AG09319 (cell line): ENCODE measurements at places on chromosomes 5 and 9.

GRCh38 chr5:178145965-178146820 lies 7.5 kb downstream of the NHP2 start:
- DNase-seq = no peak

DNA sequence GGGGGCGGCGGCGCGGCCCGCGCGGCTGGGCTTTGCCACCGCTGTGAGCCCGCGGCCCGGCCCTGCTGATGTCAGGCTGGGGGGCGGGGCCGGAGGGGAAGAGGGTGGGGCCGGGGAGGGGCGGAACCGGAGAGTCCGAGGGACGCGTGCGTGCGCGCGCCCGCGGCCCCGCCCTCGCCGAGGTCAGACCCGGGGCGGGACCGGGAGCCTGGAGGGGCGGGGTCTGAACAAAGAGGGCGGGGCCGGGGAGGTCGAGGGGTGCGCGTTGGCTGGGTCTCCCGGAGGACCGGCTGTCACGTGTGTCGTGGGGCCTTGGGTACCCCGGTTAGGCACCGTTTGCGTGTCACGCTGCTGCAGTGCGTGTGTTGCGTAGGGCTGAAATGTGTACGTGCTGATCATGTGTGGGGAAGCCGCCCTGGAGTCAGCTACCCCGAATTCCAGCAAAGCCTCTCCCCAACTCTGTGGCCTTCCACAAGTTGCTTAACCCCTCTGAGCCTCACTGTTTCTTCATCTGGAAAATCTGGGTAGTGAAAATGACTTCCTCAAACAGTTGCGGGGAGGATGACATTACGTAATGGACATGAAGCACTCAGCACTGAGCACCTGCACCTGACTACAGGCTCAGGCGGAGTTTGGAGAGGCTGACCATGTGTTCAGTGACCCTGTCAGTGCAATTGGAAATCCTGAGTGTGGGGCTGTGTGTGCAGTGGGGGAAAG lies at the start of gene RALGDS:
Gene RALGDS (minus strand): TSS at position 43 of the 717 bp plus-strand sequence. CDS start 86 bp downstream, outside the sequence.
- DNase-seq = peak; percentile 57

DNA sequence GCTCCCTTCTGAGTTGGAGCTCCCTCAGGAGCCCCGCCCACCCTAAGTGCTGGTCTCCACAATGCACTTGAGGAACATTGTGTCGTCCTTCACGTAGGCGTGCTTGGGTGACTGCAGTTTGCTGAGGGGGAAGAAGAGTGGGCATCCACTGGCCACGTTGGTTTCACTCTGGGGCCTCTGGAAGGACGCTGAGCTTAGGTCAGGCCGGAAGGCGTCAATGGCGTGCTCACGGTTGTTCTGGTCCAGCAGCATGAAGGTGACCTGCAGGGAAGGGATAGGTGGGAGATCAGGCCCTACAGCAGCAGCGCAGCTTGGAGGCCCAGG lies 21.7 kb downstream of the TRAF1 start:
- DNase-seq = no peak

DNA sequence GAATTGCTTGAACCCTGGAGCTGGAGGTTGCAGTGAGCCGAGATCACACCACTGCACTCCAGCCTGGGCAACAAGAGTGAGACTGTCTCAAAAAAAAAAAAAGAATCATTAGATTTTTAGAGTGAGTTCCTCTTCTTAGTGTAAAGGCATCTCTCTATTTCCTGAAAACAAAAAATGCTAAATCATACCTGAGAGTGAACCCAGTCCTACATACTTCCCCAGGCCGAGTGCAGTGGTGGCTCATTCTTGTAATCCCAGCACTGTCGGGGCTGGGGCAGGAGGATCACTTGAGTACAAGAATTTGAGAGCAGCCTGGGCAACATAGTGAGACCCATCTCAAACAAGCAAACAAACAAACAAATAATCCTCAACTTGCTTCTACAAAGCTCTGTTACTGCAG lies 38.2 kb upstream of the LPAR1 start:
- DNase-seq = no peak

- no peak for DNase-seq
These were observed 27.6 kb downstream of the TRIP13 start for GRCh38 chr5:920321-920720.

- DNase-seq = no peak
These were observed 388.0 kb upstream of the TUSC1 start for GRCh38 chr9:26066237-26066636.

GRCh38 chr9:28853477-28853876 lies 1280.2 kb upstream of the C9orf72 start:
- DNase-seq = no peak

- no peak for DNase-seq
These were observed 11.8 kb downstream of the CDKN2A start for GRCh38 chr9:21982391-21982790.

DNA sequence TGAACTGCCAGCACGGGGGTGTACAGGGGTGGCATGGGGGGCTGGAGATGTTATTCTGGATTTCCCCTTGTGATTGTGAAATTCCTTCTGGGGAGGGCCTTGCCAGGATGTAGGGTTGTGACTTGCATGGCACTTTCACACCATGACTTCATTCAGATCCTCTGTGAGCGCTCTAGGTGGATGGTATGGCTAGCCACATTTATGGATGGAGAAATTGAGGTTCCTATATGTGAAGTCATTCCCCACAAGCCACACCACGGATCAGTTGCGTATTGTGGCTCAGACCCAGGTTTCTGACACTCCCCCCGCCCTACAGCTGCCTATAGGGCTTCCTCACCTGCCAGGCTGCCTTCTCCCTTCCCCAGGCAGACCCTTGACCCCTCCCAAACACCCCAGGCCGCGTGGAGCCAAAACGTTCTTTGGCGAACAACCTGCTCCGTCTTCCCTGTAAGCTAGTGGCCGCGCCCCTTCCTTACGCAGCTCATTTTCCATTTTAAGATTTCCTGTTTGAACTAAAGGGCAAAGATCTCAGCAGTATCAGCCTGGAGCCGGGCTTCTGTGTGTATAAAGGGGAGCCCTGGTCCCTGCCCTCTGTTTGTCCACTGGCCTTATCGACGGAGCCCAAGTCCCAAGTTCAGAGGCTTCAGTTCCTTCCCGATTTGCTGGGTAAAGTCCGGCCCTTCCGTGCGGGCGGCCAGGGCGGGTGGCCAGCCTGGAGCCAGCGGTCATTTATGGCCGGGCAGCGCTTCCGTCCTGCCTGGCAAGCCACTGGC lies 97.8 kb upstream of the KLF4 start:
- DNase-seq = no peak

- DNase-seq = no peak
These were observed 96.4 kb upstream of the NTRK2 start for GRCh38 chr9:84573083-84573482.

DNA sequence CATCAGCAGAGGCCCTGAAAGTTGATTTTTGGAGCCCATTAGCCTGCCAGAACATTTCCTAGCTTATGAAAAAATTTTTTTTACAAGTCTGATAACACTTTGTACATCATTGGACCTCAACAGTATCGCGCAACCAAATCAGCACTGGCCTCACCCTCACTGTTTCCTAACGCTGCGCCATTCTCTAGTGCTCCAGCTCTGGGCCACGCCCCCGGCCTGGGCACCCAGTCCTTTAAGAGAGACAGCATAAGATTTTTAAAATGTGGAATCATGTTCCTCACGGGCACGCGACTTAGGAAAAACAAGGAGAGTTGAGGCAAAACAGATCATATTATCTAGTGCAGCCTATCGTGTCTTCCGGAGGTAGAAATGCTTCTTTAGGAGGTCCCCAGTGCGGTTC lies 114.5 kb downstream of the BOD1 start:
- DNase-seq = no peak

DNA sequence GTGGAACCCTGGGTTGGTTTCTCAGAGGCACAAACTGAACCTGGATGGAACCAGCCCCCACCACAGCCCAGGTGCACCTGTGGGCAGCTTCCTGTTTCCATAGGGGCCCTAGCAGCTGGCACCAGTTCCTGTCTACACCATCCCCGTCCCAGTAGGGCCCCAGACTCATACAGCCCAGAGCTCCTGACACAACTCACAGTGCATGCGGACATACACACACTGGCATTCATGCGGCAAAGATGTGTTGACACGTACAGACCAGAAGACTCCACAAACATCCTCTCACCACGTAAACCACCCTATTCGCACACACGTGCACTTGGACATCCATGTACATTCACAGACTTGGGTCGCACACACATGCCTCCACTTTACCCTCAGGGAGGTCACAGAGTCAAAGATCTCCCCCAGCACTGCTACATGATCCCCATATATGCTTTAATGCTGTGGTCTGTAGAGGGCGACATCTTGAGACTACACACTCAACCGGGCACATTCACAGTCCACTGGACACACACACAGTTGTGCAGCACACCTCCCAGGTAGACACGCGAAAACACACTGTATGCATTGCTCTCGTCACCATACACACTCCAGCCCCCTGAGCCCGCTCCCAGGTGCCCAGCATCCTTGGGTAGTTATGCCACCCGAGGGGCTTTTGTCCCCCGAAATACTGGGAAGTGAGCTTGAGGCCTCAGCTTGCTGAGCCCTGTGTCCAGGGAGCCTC lies 22.4 kb downstream of the CXXC5 start:
- DNase-seq = no peak

DNA sequence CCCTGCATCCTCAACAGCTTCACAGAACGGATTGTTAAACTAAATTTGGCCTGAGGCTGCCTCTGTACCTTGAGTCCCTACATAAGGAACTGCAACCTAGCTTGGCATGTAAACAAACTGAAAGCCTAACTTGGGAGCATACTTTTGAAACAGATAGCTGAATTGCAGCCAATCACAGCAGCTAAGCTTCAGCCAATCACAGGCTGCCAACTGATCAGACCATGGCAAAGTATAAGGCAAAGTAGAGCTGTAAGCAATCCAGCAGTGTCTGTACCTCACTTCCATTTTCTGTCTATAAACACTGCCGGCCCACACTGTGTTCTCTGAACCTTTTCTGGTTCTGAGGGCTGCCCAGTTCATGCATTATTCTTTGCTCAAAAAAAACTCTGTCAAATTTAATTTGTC lies 8.9 kb upstream of the ZNF483 start:
- no peak for DNase-seq

DNA sequence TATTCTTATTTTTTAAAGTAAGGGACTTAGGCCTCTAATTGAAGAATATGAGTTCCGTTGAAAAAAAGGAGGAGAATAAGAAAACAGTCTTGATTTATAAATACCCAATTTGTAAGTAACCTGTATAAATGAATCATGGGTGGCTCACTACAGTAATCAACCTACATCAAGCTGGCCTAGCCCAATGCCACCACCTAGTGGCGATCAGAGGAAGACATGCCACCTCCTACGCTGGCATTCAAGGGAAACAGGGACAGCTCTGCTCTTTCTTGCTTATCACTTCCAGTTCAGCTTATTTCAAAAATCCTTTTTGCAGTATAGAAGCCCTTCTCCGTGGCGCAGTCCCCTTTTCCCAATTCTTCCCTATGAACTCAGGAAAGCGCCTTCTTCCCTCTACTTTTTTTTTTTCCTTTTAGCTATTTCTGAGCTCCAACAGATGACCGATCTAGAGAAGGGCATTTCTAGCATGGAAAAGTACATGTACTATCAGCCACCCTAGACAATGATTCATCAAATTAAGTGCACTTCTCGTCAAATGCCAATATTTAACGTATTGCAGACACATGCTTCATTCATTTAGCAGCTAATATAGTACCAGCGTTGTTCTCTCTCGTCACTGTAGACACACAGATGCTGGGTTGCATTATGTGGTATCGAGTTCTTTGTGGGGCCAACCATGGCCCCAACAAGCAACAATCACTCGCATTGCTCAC lies 28.3 kb downstream of the PTPN3 start:
- DNase-seq = peak; percentile 48

DNA sequence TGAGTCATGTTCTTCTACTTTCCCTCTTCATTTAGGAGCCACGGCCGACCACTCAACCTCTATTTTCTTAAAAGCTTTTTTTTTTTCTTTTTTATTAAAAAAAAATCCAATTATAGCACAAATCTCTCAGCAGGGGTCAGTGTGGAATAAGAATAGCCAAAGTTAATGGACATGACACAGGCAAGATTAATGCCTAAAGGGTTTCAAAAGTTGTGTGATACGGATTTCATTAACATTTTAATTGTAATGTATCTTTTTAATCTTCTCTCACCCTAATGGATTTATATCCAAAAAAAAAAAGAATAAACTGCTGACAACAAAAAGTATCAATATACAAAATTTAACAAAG lies 5.4 kb downstream of the NACC2 start:
- DNase-seq = no peak

GRCh38 chr9:130556396-130557076 lies 22.8 kb upstream of the FUBP3 start:
- no peak for DNase-seq

DNA sequence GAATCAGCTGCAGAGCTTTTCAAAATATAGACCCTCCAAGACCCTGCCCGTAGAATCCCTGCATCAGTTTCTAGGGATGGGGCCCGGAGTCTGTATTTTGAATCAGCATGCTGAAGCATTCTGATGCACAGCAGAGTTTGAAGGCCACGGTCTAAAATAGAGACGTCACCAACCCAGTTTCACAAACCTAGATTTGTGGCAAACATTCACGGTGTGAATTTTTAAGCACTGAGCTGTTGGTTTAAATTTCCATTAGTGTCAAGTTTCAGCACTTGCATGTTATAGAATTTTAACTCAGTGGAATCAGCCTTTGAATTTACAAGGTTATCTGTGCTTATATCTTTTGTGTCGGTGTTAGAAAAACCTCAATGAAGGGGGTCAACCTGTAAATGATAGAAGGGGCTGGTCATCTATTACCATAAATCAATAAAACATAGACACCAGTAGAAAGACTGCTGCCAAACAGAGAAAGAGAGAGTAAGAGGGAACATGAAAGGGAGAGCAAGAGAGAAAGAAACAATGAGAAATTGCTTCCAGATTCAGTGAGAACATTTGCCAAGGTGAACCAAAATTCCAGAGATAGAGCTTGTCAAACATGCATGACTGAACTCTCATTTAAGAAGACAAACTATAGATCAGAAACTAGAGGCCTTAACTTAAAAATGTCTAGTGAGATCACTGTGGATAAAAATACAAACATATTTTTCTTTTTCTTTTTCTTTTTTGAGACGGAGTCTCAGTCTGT lies 414.9 kb downstream of the ZSWIM6 start:
- DNase-seq = no peak

- no peak for DNase-seq
These were observed 58.0 kb downstream of the GRAMD2B start for GRCh38 chr5:126481243-126481642.
